Breast epithelium (tissue), 4 donors: ENCODE measurements at places on chromosomes 4 and X.

DNA sequence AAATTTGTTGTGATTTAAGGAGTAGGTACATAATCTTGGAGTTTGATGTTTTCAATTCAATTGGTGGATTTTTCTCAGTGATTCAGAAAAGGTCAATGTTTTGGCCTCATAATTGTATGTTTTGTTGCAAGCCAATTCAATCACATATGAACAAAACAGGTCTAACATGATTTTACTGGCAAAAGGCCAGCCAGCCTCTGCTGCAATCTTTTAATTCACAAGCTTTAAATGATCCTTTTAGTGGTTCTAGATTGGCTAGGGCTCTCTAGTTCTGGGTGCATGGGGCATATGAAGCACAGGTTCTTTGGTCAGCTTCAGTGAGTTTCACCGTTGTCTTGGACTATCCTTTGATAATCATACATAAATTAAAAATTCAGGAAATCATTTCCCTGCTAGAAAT, 19.2 kb upstream of the SLC6A14 start:
- DNase-seq, result peak; percentile 18

DNA sequence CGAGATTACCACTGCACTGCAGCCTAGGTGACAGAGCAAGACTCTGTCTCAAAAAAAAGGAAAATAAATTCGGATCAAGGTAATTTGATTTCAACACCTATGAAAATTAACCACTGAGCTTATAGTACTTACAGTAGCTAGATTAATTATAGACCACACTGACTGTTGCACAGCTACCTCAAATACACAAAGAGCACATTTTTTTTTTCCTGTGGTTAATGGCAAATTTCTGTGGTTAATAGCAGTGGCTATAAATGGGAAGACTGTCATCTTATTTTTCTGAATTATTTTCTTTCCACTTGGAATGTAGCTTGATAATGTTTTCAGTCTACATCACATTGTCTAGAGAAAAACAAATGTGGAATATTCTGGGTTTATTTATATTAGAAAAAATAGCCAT, 1661.6 kb upstream of the PCDH7 start:
- no peak for DNase-seq

GRCh38 chrX:49960061-49960460, 37.7 kb downstream of the CLCN5 start:
- no peak for DNase-seq

- no peak for DNase-seq
Measured at GRCh38 chrX:135408794-135409193, 12.9 kb upstream of the SMIM10L2A start.

GRCh38 chr4:147991543-147992283, 259.8 kb downstream of the ARHGAP10 start:
- DNase-seq, result no peak

DNA sequence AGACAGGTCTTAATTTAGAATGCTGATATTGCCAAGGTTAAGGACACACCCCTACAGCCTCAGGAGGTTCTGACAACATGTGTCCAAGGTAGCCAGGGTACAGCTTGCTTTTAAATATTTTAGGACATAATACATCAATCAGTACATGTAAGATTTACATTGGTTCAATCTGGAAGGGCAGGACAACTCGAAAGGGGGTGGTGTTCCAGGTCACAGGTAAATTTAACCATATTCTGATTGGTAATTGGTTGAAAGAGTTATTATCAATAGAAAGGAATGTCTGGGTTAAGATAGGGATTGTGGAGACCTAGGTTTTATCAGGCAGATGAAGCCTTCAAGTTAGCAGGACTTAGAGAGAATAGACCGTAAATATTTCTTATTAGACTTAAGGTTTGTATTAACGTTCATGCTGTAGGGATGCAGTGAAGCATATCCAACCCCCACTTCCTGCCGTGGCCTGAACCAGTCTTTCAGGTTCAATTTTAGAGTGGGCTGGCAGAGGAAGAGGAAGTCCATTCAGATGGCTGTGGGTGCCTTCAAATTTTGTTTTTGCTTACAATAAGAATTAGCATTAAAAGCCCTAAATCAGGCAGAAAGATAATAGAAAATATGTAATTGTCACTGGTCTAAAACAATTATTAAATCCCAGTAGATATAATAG, 136.5 kb upstream of the GALNTL6 start:
- no peak for DNase-seq

GRCh38 chrX:42477396-42477795, 300.6 kb downstream of the PPP1R2C start:
- DNase-seq, result no peak

GRCh38 chr4:189029976-189030504, 890.8 kb downstream of the TRIML1 start:
- DNase-seq, result no peak

DNA sequence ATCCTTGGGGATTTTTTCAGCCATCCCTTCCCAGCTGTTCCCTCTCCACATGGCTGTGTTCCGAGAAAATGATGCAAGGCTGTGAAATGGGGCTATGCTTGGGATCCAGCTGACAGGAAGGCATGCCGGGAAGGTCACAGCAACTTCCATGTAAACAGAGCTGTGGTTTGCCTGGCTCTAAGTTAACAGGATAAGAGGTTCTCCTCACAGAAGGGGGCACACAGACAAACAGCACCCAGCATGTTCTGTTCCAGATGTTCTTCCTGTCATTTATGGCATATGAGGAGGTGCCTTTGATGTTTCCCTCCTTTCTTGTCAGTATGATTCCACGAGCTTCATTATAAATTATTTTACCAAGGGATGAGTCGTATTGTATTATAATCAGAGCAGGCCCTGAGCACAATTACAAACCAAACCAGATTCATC, 220.7 kb downstream of the ANTXR2 start:
- no peak for DNase-seq

- no peak for DNase-seq
Measured at GRCh38 chr4:71872767-71873415, 89.0 kb upstream of the GC start.

DNA sequence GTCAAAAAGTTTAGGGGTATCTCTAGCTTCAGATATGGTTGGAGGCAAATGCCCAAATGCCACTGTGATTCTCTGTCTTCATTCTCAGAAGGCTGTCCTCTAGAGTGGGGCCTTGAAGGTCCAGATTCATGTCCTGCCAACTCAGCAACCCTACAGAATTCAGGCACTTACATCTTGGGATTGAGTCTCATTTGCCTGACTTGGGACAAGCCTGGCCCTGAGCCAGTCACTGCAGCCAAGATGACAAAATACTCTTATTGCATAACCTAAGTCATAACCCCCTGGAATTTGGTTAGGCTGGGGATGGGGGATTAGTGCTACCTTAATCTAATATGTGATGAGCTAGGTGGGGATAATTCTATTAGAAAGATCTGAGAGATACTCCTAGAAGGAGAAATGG, 100.5 kb downstream of the AREG start:
- no peak for DNase-seq

DNA sequence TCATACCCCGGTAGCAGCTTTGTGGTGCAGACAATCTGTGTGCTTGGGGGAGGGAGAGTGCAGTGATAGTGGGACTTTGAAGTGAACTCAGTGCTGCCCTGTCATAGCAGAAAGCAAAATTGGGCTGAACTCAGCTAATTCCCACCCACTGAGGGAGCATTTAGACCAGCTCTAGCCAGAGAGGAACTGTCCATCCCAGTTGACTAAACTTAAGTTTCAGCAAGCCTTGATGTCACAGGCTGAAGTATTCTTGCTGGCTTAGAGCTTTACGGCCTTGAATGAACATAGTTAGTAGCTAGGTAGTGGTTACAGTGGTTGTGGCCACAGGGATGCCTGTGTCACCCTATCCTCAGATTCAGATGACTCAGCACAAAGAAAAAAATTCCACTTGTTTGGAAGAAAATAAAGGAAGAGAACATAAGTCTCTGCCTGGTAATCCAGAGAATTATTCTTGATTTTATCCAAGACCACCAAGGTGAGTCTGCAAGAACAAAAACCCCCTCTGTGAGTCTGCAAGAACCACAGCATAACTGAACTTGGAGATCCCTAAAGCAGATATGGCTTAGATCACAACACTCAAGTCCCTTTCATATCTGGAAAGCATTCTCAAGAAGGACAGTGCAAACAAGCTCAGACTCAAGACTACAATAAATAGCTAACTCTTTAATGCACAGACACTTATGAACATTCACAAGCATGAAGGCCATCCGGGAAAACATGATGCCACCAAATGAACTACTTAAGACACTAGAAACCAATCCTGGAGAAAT, 39.4 kb downstream of the ADH7 start:
- no peak for DNase-seq

DNA sequence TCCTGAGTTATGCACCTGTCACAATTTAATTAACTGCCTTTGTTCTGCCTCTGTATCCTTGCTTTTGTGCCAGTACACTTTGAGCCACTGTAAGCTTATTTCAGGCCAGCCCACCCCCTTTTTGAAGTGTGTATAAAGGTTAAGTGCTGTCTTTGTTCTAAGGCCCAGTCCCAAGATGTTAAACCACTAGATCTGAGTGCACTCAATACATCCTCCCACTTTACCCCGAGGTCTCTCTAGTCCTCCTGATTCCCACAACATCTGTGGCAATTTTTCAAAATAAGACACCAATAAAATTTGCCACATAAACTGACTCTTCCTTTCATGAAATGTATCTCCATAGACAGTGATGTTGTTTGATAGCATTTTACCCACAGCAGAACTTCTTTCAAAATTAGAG, 124.1 kb upstream of the SPIN4 start:
- no peak for DNase-seq

DNA sequence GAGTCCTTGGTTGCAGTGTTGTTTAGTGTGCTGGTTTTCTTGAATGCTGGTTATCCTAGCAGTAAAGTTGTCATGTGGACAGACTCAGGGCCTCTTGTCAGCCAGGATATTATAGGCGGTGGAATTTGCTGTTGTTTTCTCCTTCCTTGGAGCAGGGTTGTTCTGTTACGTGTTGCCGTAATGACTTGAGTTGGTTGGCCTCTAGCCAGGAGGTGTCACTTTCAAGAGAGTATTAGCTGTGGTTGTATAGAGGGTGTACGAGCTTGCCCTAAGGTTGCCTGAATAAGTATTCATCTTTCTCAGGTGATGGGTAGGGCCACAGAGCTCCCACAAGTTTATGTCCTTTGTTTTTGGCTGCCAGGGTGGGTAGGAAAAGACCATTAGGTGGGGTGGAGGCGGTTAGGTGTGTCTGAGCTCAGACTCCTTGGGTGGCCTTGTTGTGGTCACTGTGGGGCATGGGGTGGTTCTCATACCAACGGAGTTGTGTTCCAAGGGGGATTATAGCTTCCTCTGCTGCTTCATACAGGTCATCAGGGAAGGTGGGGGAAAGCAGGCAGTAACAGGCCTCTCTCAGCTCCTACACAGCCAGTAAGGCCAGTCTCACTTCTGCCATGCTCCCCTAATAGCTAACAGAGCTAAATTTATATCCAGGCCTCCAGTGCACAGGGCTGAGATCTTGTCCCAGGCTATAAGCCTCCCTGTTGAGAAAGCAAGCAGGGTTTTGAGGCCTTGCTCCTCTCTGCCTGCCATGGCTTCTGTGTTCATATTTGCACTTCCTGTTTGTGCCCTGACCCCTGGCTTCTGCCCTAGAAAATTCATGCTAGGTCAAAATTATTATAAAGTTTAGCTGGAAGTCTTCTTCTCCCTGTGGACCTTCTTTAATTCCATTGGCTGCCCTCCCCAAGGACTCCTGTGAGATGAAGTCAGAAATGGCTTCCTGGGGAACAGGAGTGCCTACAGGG, 594.7 kb downstream of the RAPGEF2 start:
- DNase-seq, result no peak

- DNase-seq, result no peak
Measured at GRCh38 chr4:5734853-5735252, 23.9 kb downstream of the EVC start.

GRCh38 chr4:149264093-149264733, 551.4 kb downstream of the IQCM start:
- DNase-seq, result no peak

DNA sequence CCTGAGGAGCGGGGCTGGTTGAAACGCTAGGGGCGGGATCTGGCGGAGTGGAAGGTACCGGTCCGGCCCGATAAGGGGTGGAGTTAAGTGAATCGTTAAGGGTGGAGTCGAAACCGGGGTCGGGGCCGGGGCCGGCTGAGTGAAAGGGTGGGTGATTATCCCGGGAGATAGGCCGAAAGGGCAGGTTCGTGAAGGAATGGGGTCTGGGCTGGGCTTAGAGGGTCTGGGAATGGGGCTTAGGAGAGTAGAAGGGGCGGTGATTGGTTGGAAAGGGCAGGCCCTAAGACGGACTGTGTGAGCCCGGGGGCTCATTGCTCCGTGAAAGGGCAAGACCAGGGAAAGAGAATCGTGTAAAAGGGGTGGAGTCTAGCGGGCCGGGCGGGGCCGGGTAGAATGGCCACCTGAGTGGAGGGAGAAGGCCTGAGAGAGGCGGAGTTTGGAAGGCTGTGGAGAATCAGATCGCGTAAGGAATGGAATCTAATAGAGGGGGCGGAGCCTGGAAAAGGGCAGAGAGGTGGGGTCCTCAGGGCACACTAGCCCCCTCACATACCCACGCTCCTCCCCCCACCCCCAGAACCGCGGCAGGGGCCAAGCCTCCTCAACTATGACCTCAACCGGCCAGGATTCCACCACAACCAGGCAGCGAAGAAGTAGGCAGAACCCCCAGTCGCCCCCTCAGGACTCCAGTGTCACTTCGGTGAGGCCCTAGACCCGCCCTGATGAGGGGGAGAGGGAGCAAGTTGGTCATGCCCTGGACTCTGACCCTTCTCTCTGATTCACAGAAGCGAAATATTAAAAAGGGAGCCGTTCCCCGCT, 430 bp downstream of the HDAC6 start:
- DNase-seq, result peak; percentile 82
